ENCODE measurements at places on chromosomes 11 and 22.
A peak's percentile ranks its signal among the peaks of the same experiment; 100 is the strongest.

DNA sequence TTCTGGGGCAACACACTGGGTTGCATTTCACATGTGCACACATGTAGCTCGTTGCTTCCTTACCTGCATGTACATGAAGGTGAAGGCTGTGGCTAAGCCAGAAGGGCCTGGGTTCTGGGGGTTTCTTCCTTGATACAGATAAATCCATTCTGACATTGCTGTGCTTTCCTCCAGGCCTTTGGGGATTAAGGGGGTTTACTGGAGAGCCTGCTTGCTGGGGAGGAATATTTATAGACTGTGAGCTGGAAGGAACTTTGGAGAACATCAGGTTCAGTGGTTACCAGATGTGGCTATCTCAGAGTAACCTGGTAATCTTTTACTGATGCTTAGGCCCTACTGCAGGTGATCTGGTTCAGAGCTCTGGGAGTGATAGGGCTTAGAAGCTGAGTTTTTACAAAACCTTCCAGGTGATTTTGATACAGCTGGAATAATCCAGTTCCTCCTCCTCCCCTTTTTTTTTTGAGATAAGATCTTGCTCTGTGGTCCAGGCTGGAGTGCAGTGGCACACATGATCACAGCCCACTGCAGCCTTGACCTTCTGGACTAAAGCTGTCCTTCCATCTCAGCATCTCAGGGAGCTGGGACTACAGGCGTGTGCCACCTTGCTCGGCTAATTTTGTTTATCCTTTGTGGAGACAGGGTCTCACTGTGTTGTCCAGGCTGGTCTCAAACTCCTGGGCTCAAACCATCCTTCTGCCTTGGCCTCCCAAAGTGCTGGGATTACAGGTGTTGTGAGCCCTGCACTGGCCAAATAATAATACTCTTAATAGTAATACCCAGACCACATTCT is 19.9 kb downstream of the ACO2 start:
- H3K4me3 ChIP-seq: no peak overlapping the region
- no peaks in the 10 kb centered on the region for H3K4me1 ChIP-seq
- H3K27ac ChIP-seq: no peak overlapping the region
- H3K36me3 ChIP-seq: no peaks in the 10 kb centered on the region
- H3K27me3 ChIP-seq: no peaks in the 10 kb centered on the region

DNA sequence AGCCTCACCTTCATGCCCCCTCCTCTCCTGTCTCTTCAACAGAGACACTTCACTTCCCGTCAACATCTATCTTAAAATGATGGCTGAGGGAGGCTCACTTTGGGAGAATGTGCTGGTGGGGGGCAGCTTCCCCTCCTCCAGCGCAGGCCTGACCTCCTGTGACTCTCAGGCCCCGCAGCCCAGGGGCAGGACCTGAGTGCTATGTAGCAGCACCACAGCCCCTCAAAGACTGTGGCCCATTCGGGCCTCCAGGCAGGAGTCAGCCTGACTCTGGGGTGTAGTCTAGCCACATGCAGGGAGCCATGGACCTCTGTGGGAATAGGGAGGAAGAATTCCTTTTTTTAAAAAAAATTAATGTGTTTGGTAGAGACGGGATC is 43.7 kb downstream of the DKK3 start:
- no peaks in the 10 kb centered on the region for H3K27me3 ChIP-seq
- no peak for DNase-seq
- H3K4me1 ChIP-seq: peaks cover 19% of the 10 kb centered on the region
- no peaks in the 10 kb centered on the region for H3K36me3 ChIP-seq
- H3K4me3 ChIP-seq: no peak overlapping the region

DNA sequence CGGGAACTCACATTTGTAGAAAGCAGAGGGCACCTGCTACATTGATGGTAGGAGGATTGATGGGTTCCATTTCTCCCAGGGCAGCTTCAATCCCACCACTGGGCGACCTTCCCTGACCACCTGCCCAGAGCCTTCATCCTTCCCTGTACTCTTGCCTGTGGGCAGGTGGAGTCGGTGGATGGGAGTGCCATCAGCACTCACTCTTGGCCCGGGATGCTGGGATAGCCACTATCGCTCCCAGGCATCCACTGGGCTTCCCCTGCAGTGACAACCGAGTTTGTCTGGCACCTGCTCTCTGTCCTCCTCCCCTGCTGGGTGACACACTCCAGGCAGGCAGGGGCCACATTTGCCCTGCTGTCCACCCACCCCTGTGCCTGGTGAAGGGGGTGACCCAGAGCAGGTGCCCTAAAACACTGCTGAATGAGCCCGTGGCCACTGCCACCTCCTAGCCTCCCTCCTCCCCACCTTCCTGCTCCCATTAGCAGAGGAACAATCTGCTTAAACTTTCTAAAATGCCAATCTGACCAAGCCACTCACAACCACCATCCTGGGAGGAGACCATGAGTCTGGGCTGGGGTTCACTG is 604.7 kb downstream of the TBC1D22A start:
- no peak overlapping the region for H3K4me3 ChIP-seq
- no peak for DNase-seq
- no peak overlapping the region for H3K27ac ChIP-seq

DNA sequence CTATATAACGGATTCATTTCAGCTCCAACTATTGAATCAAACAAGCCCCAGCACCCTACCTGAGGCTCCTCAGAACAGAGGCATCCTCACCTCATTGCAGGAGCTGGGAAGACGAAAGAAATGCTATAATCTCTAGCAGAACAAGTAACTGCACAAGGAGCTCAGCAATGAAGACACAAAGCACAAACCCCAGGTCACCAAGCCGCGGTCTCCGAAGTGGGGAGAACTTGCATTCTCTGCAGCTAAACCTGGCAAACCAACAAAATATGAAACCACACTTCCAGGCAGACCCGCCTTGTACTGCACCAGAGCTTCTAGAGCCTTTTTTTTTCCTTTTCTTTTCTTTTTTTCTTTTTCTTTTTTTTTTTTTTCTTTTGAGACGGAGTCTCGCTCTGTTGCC is 21.8 kb upstream of the CD5 start:
- H3K36me3 ChIP-seq: no peaks in the 10 kb centered on the region
- DNase-seq: no peak
- H3K4me3 ChIP-seq: peak overlapping the region; percentile 34
- H3K27ac ChIP-seq: peak overlapping the region; percentile 88
- H3K27me3 ChIP-seq: no peaks in the 10 kb centered on the region
- peaks cover 50% of the 10 kb centered on the region for H3K4me1 ChIP-seq

GRCh38 chr22:38230108-38230825 is 28.5 kb downstream of the MAFF start:
- H3K4me1 ChIP-seq: peaks cover 15% of the 10 kb centered on the region
- H3K4me3 ChIP-seq: no peak overlapping the region
- peaks cover 49% of the 10 kb centered on the region for H3K36me3 ChIP-seq
- DNase-seq: no peak
- H3K27ac ChIP-seq: peak overlapping the region; percentile 3
- H3K27me3 ChIP-seq: no peaks in the 10 kb centered on the region

DNA sequence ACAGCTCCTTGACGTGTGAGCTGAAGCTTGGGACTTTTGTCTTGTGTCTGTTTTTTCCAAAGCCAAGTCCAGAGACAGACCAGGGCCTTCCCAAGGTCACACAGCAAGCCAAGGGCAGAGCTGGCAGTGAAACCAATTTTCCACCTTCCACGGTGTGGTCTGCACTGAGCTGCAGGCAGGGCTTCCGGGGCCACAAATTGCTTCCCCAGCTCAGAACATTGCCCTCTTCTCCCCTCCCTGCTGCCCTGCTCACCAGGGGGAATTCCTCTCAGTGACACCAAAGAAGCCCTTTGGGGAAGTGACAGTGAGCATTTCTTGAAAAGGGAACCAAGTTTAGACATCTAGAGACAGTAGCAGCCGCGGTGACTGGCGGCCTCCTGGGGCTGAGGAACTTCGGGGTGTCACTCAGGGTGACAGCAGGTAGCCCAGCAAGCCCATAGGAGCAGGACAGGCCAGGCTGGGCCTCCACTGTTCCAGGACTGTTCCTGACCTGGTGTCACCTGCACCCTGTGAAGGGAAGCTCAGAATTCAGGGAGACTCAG is 9.2 kb downstream of the FXYD2 start:
- peak overlapping the region; percentile 30 for H3K4me3 ChIP-seq
- H3K27ac ChIP-seq: peak overlapping the region; percentile 75
- peak; percentile 60 for DNase-seq
- no peaks in the 10 kb centered on the region for H3K36me3 ChIP-seq

DNA sequence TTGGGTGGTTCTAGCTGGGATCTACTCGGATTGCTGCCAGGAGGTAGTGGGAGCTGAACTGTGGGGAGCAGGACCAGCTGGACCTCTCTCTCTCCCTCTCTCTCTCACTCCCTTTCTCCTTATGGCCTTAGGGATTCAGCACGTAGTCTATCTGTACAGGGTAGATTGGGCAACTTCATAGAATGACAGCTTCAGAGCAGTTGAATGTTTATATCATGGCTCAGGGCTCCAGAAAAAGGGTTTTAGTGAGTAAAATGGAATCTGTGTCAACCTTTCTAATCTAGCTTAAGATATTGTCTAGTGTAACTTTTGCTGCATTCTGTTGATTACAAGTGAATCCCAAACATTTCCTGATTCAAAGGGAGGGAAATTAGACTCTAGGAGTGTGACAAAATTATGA is 127.7 kb upstream of the PDGFD start:
- DNase-seq: no peak
- no peaks in the 10 kb centered on the region for H3K36me3 ChIP-seq
- no peak overlapping the region for H3K4me3 ChIP-seq
- no peaks in the 10 kb centered on the region for H3K4me1 ChIP-seq
- no peak overlapping the region for H3K27ac ChIP-seq
- no peaks in the 10 kb centered on the region for H3K27me3 ChIP-seq

DNA sequence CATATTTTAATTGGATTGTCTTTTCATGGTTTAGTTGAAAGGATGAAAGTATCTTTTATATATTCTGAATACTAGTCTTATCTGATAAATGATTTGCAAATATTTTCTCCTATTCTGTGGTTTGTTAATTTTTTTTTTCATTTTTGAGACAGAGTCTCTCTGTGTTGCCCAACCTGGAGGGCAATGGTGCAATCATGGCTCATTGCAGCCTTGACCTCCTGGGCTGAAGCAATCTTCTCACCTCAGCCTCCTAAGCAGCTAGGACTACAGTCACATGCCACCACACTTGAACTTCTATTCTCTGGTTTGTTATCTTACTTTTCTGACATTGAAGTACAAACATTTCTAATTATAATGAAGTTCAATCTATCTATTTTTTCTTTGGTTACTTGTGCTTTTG is 30.0 kb upstream of the FAR1 start:
- no peaks in the 10 kb centered on the region for H3K4me1 ChIP-seq
- no peak overlapping the region for H3K27ac ChIP-seq
- DNase-seq: no peak
- H3K36me3 ChIP-seq: no peaks in the 10 kb centered on the region
- no peak overlapping the region for H3K4me3 ChIP-seq
- H3K27me3 ChIP-seq: no peaks in the 10 kb centered on the region

- no peaks in the 10 kb centered on the region for H3K36me3 ChIP-seq
- H3K4me3 ChIP-seq: no peak overlapping the region
- H3K4me1 ChIP-seq: no peaks in the 10 kb centered on the region
- DNase-seq: no peak
These were observed 15.1 kb upstream of the CEP295 start for GRCh38 chr11:93646399-93646798.

DNA sequence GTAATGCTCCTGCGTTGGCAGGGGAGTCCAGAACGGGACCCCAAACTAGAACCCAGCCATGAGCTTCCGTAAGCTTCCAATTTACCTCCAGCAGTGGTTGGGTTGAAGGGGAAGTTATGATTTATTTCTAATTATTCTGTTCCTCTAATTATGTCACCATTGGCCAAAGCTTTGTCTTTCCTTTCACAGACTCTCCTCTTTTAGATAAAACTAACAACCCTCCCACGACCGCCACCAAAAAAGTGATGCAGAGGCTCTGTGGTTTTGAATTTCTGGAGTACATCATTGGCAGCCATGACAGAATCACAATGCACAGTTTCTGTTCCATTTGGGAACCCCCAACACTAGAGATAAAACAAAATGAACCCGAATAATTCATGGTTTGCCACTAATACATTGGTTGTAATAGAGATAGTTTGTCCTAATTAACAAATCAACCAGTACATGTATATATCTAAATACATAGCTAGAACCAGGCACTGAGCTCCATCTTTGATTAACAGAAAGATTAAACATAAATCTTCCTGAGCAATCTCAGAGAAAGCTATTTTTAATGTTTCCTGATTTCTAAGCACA is 64.3 kb downstream of the ETS1 start:
- H3K4me3 ChIP-seq: peak overlapping the region; percentile 90
- peak overlapping the region; percentile 93 for H3K27ac ChIP-seq
- H3K4me1 ChIP-seq: peaks cover 47% of the 10 kb centered on the region
- peaks cover 22% of the 10 kb centered on the region for H3K36me3 ChIP-seq

DNA sequence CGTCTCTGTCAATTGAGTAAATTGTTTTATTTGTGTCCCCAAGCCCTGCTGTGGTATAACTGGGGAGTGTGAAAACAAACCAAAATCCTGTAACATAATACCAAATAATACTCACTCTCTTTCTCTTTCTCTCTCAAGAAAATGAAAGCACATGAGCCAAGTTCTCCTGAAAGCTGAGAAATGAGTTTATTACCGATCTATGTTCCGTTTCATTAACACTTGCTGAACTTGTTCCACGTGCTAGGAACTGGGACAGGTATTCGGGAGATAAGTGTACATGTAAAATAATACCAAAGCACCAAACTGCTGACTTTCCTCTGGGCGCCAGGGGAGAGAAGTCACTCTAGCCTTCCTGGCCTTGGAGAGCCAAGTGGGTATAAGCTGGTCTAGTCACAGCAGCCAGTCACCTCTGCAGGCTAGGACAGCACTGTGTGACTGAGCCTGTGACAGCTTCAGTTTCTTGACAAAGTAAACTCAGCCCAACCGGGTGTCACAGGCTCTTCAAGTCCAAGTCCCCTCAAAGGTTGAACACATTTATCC is 23.1 kb downstream of the CD6 start:
- peaks cover 54% of the 10 kb centered on the region for H3K4me1 ChIP-seq
- H3K36me3 ChIP-seq: peaks cover 34% of the 10 kb centered on the region
- no peak for DNase-seq

DNA sequence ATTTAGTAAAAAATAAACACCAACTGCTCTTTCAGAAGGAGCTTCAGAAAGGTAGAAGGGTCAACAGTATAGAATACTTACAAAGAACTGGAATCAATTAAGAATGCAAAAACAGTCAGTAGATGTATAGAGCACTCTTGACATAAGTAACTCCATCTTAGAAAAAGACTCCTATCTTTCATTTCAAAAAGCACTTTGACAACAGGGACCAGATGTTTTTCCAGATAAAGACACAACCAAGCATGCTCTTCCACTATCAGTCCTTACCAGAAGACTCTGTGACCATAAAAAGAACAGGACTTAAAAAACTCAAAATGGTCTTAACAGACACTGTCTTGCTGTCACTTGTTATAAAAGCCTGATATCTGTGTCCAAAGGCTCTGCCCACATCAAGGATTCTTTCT is 5.2 kb downstream of the SLC25A17 start:
- peaks cover 7% of the 10 kb centered on the region for H3K4me1 ChIP-seq
- no peaks in the 10 kb centered on the region for H3K27me3 ChIP-seq
- H3K36me3 ChIP-seq: no peaks in the 10 kb centered on the region

Data from effector memory CD4-positive, alpha-beta T cell (primary cell).